ENCODE measurements at places on chromosomes 3 and 15. TPM values are rescaled to one million over a fixed set of nuclear protein-coding genes. Genes with fewer than 3 reads are reported as not detected.

The IGF2BP2 gene
- 26.6 TPM for total RNA-seq

The CLSTN2 gene
- total RNA-seq = 4.7 TPM

The RBP2 gene
- total RNA-seq = not detected

The VPS33B gene
- 3.1 TPM for total RNA-seq

The CTDSPL gene
- total RNA-seq = 20.4 TPM

The FMN1 gene
- total RNA-seq = 3.7 TPM

The GALNT15 gene
- 3.7 TPM for total RNA-seq

The C3orf70 gene
- total RNA-seq = 4.2 TPM
